Posterior cingulate gyrus (tissue), 11 donors: ENCODE measurements at places on chromosomes 6 and 20.

- no peak for DNase-seq
Observed at GRCh38 chr6:69900869-69901268, 34.5 kb downstream of the COL19A1 start.

DNA sequence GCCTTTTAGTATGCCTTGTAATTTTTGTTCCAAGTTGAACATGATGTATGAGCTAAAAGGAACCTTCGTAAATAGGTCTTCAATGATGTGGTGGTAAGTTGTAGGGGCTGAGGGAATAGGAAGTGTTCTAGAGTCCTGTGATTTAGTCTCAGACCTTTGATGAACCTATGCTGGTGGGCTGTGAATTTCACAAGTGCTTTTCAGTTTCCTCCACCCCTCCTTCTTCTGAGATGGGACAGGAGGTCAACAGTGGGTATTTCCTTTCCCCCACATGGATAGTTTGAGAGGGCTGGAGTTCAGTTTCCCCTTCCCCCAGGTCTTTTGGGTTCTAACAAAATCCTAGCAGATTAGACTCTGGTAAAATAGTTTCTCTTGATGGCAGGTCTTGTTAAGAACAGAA, 121.0 kb upstream of the ATXN1 start:
- no peak for DNase-seq

GRCh38 chr6:41013466-41014153, 25.4 kb downstream of the UNC5CL start:
- DNase-seq: no peak

- DNase-seq: no peak
Observed at GRCh38 chr20:52047811-52048764, 143.5 kb downstream of the ZFP64 start.

- DNase-seq: no peak
Observed at GRCh38 chr20:34577061-34577460, 18.5 kb downstream of the MAP1LC3A start.

- DNase-seq: no peak
Observed at GRCh38 chr6:67888546-67888885, 746.6 kb upstream of the ADGRB3 start.

DNA sequence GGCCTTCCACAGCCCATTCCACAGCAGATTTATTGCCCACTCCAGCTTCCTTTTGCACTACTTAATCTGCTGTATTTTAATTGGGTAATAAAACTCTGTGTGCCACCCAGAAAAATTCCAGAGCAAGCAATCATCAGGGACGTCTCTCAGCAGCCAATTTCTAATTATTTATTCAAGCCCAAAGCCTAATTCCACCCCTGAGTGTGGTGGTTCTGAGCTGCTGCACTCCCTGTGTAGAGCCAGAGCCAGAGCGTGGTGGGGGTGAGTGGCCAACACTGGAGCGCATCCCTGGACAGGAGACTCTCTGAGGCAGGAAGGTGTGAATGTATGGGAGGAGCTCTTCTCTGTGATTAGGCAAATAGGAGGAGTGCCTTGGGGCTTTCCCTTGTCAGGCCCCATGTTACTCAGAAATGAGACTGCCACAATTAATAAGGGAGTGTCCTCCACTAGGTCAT, 66.1 kb downstream of the CD24 start:
- no peak for DNase-seq

- DNase-seq: peak; percentile 26
Observed at GRCh38 chr20:44209686-44210405, 725 bp downstream of the OSER1 start.

DNA sequence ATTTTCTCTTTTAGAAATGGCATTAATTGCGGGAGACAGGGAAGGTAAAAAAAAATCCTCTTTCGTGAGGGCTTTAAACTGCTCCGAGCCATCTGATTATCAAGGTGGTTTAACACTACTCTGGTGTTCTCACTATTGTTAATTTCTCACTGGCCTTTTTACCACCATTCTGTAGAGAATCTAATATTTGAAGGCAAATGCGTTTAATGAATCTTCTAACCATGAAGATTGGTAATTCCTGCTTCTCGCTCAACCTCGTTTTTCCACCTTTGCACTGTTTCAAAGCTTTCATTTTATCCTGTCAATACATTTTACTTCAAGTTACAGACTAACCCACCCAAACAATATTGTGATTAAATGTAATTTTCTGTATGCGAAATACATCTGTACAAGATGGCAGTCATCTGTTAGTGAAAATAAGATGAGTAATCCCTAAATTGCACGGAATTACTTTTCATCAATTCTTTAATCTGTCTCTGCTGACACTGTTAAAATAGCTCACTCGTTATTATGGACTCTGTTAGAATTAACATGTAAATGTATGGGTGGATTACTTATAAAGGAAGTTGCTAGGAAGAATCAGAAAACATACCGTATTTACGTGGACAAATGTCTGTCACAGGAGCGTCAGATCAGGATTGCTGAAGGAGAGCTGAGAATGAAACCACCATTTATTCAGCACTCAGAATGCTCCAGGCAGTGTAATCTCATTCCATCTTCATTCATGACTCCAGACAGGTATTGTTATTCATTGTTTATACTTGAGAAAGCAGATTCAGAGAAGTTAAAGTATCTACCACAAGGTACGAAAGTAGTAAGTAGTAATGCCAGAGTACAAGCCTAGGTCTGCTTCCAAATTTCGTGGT, 1.1 kb upstream of the LCA5 start:
- no peak for DNase-seq

DNA sequence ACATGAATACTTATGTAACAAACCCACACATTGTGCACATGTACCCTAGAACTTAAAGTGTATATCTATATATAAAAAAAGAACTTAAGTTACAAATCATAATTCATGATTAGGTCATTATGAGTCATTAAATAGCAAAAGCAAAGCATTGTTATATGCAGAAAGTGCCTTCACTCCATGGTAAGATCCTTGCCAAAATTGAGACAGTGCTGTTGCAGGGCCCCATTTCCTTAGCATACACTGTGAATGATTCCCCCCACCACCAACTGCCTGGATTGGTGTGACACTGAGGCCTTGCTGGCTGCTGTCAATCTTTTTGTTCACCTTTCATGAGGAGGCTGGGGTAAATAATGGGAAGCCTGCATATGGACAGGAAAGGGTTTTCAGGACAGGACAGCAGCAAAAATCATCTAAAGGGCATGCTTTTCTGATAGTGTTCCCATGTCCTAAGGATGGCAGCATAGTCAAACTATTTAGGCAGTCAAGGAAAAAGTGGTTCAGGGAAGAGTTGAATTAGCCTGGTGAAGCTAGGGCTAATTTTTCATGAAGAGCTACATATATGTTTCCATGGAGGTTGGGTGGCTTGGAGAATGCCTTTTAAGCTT, 188.2 kb upstream of the ASCC3 start:
- no peak for DNase-seq

GRCh38 chr6:156507106-156507505, 270.1 kb upstream of the ARID1B start:
- DNase-seq: no peak

GRCh38 chr6:33672808-33673207, 38.7 kb downstream of the UQCC2 start:
- DNase-seq: no peak

DNA sequence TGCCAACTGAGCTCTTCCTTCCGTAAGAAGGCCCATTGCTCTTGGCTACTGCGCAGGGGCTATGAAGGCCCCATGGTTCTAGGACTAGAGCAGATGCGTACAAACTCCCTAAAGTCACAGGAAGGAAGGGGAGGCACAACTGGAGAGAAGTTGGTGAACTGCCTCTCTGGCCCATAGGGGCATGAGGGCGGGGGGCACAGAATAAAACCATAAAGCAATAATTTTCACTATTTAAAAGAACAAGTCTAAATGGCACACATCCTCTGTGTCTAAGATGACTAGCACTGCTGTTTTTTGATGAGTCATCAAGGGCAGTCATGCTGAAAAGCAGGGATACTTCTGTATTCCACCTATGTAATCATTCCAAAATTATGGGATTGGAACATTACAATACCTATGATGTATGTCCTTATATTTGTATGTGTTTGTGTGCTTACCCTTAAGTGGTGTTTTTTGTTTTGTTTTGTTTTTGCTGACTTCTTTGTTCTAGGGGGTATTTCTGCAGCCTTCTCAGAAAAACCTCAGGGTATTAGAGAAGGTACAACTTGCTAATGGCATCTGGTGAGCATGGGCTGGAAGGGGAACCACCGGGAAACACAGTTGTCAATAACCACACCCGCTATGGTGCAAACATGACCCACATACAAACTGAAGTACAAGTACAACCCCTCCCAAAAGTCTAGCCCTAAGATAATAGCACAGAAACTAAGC, 36.9 kb downstream of the B4GALT5 start:
- DNase-seq: no peak

DNA sequence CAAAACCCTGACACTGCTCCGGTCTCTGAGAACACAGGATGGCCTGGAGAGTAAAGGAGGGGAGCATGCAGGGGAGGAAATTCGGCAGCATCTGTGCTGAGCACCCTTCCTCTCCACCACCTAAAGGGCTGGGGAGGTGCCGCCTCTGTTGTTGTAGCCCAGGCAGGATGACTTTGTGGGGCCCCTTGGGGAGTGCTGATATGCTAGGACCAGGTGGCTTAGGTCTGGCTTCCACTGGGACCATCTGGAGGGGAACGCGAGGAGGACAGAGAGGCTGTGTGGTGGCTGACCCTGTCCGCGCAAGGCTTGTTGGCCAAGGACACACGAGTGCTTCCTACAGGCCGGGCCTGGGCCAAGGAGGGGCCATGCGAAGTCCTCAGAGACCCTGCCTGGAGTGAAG, 9.9 kb upstream of the RPS6KA2 start:
- DNase-seq: no peak

GRCh38 chr6:148351309-148351708, 8.7 kb downstream of the SASH1 start:
- DNase-seq: no peak

- no peak for DNase-seq
Observed at GRCh38 chr6:161694995-161695394, 421.1 kb upstream of the AGPAT4 start.

- no peak for DNase-seq
Observed at GRCh38 chr6:51996296-51996947, 91.0 kb downstream of the PKHD1 start.

DNA sequence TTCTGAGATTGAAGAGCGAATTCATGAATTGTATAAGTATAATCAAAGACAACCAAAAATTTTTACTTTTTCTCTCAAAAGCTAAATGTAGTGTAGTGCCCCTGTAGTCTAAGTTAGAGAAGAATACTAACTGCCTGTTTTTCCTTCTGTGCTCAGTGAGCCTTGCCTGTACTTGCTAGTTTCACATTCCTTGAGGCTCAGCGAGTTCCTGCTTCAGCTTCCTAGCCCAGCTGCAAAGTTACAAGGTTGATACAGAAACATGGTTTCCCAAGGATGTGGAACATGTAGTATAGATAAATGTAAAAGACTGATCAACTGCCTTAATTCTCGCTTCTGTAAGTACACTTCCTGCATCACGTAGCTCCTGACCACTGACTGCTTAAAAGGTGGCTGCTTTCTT, 33.1 kb upstream of the SEC63 start:
- no peak for DNase-seq

DNA sequence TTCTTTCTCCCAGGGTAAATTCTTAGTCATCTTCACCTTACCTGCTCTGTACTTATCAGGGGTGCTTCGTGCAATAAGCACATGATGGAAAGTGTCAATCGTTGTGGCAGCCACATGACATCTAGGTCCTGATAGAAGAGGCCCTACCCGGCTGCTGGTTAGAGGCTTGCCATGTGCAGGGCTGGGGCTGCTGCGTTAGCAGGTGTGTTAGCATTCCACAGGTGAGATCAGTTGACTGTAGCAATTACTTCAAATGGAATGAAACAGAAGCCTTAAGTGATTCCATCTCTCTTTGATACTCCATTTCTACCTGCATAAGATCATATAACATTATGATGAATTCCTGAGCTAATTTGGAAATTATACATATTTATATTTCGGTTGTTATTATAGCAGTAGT, 127.0 kb downstream of the UST start:
- no peak for DNase-seq

DNA sequence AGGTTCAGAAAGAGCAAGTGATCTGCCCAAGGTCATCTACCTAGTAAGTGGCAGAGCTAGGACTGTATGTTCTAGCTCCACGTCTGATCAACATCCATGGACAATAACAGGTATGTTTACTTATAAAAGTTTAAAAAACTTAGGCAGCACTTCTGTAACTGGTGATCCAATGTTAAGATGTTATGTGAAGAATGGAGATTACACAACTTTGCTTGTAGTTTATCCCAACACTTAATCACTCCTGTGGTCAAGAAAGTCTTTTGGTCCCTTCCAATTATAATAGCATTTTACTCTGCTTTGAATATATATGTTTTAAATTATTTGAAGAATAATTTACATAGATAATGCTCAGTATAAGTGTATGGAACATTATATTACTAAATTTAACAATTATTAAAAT, 4.8 kb downstream of the FBXO30 start:
- DNase-seq: no peak

DNA sequence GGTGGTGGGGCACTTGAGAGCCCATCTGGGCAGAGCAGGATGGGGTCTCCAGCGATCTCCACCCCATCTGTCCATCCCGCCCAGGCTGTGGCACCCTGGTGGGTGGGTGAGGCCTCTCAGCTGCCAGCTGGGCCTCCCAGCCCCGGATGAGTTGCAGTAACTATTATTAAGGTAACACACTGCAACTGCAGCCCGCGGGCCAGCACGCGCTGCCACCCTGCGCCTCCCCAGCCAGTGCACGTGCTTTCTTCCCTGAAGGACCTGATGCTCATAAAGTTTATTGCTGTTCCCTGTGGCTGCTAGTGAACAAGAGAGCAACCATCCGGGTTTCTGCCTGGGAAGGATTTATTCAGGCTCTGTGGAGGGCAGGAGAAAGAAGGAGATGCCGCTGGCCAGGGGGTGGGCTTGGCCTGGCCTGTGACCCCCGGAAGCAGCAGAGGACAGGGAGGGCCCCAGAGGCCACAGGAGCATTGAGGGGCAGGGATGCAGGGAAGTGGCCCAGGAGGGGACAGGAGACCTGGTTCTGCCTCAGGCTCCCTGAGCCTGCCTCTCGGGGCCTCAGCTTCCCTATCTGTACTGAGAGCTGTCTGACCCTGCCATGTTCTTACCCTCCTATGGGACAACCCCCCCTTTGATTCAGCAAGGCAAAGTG, 1.7 kb downstream of the IP6K3 start:
- DNase-seq: no peak

GRCh38 chr6:33936886-33937285, 133.1 kb upstream of the MLN start:
- DNase-seq: no peak
